T1000 (cell line): ENCODE measurements at places on chromosomes 4 and X.

GRCh38 chr4:76981644-76982043 lies 32.1 kb downstream of the SEPTIN11 start:
- DNase-seq: no peak

DNA sequence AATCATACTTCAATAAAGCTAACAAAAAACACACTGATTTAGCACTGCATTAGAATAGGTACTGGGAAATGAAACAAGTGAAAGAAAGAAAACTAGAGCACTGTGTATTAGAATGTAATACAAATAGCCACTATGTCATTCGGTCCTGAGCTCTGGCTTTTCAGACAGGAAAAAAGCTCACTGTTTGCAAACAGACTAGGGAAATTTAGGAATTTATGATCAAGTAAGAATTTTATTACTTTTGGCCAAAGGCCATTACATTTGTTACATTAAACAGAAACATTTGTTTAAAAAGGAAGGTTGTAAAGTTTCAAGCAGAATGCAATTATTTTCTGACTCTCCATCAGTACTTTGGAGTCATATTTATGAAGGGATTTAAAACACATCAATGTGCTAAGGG lies 68.7 kb downstream of the KLHL8 start:
- no peak for DNase-seq

DNA sequence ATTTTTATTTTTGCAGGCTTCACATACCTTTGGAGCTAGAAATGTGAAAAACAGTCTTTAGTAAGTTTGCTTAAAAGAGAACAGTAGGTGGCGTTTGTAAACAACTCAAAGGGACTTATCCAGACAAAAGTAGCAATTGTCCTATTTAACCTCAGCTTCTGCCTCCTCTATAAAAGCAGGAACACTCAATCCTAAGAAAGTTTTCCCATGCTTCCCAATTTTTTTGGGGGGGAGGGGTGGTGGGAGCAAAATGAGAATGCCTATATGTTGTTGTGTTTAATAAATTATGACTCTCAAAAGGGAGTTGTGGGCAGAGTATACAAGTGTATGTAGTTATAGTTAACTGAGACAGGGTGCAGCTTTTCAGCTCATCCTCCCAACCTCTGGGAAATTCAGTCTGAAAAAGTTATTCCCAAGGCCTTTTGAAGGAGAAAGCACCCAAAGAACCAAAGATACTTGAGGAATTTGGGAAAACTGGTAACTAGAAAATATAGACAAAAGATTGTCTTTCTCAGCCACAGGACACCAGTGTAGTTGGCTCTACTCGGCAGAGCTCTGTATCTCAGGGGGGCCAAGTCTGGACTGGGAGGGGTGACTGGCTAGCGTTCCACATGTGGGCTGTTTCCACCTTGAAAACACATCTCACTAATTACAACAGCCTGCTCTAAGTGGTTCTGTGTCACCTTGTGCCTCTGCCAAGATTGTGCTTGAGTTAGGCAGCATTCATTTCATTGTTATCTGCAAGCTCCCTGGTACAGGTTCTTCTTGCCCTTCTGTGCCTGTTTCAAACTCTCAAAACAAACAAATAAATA lies 2.8 kb downstream of the SFRP2 start:
- no peak for DNase-seq

DNA sequence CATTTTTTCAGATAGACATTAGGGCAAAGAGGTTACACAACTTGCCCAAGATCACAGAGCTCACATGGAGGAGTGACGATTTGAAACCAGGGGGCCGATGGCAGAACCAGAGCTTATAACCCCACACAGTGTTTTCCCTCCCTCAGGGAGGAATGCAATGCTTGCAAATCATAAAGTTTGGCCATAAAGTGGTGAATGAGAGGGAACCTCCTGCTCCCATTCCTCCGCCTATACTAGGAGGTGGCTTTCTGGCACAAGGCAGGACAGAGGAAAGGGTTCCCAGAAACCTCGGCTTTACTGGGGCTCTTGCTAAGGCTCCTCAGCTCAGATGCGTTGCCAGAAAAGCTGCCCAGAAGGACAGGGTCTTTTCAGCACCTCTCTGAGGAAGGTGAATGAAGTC lies 19.3 kb downstream of the TMEM154 start:
- DNase-seq: no peak
